A549 treated with DMSO at 1 μM for 4 hours (cell line): ENCODE measurements at places on chromosomes 6 and 20. TPM values are rescaled to one million over a fixed set of nuclear protein-coding genes. Genes with fewer than 3 reads are reported as not detected.

The ENTPD6 gene
- 86.9 to 108 TPM (median 97.2 TPM) in 5 replicates for total RNA-seq

The OR2J1 gene
- not detected in 5 replicates for total RNA-seq

The KHDC1L gene
- total RNA-seq, result 0.20 to 0.81 TPM (median 0.35 TPM) in 4 of 5 replicates, not detected in the other

The NEURL2 gene
- total RNA-seq, result 0.88 to 1.3 TPM (median 1.2 TPM) in 5 replicates

The PTPRA gene
- total RNA-seq, result 31.2 to 39.3 TPM (median 38.3 TPM) in 5 replicates

The THBS2 gene
- 0.01 to 0.17 TPM in 2 of 5 replicates, not detected in the others for total RNA-seq

The NNAT gene
- not detected in 5 replicates for total RNA-seq
